Activated CD8-positive, alpha-beta memory T cell treated with anti-CD3 and anti-CD28 coated beads for 24 hours (primary cell): ENCODE measurements at places on chromosomes 16 and 17.

- DNase-seq: no peak
Observed at GRCh38 chr17:39823407-39824054, 40.6 kb downstream of the IKZF3 start.

GRCh38 chr17:49406421-49407061, 8.1 kb downstream of the PHB1 start:
- DNase-seq: no peak

- DNase-seq: peak; percentile 80
Observed at GRCh38 chr17:48541577-48542113, 3.3 kb downstream of the HOXB2 start.

GRCh38 chr16:19008245-19009169, 24.8 kb downstream of the TMC7 start:
- no peak for DNase-seq

- DNase-seq: no peak
Observed at GRCh38 chr16:4209666-4210065, 32.2 kb downstream of the SRL start.

DNA sequence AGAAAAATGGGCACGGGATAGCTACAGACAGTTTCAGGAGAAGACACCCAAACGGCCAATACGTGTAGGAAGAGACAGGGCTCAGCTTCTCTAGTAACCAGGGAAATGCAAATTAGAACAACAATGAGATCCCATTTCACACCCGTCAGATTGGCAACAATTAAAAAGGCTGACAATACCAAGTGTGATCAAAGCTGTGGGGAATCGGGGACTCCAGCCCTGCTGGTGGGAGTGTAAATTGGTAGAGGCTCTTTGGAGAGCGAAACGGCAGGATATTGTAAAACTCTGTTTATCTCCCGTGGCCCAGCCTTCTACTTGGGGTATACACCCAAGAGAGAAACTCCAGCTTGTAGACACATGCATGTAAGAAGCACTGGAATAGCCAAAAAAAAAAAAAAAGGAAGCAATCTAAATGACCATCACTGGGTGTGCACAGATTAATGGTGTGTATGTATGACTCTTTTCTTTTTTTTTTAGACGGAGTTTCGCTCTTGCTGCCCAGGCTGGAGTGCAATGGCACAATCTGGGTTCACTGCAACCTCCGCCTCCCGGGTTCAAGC, 27.5 kb downstream of the MYBBP1A start:
- DNase-seq: no peak

GRCh38 chr16:497258-497657, 30.3 kb upstream of the CAPN15 start:
- no peak for DNase-seq

- DNase-seq: no peak
Observed at GRCh38 chr17:60947100-60947499, 269.4 kb downstream of the BCAS3 start.

- no peak for DNase-seq
Observed at GRCh38 chr16:77549876-77550275, 115.0 kb upstream of the ADAMTS18 start.

- DNase-seq: no peak
Observed at GRCh38 chr16:30892670-30893416, 1.0 kb downstream of the BCL7C start.

- no peak for DNase-seq
Observed at GRCh38 chr17:43679911-43680310, 18.2 kb upstream of the MEOX1 start.

GRCh38 chr17:44766409-44767038, 7.7 kb downstream of the ADAM11 start:
- no peak for DNase-seq

GRCh38 chr17:36474571-36474970, 11.9 kb upstream of the ZNHIT3 start:
- no peak for DNase-seq

GRCh38 chr16:54316095-54316889, 29.7 kb upstream of the IRX3 start:
- no peak for DNase-seq

DNA sequence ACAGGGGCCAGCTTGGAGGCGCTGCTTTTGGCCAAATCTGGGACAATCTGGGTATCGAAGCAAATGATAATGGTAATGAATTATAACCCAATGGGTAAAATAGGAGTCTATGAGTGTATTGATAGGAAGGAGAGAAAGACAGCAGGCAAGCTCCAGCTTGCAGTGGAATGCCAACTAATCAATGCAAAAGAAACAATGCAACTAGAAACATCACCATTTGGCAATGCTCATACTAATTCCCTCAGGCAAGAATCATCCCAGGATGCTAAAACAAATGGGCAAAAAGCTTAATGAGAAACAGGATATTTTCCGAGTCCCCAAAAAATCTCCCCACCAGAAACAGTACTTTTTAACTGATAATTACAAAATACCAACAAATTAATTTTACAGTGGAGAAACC, 64.7 kb downstream of the ADCY9 start:
- no peak for DNase-seq

GRCh38 chr16:79847101-79847500, 246.6 kb upstream of the MAF start:
- no peak for DNase-seq

GRCh38 chr16:10128397-10129258, 53.6 kb downstream of the GRIN2A start:
- DNase-seq: no peak

DNA sequence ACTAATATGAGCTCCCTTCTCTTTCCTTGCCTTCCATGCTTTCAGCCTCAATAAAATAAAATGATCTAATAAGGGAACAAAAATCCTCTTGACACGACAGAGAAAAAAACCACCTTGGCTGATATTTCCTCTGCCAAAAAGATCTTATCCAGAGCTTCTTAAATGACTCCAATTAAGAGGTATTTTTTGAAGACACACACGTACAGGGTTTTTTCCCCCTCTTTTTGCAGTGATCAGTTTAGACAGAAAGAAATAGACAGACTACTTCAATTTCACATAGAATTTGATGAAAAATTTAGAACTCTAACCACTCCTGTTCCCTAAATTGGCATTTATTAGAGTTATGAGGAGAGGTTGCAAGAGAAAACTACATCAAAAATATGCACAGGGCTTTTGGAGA, 217.2 kb upstream of the CDH11 start:
- DNase-seq: no peak

- no peak for DNase-seq
Observed at GRCh38 chr17:74547264-74547663, 1.3 kb upstream of the CD300C start.

DNA sequence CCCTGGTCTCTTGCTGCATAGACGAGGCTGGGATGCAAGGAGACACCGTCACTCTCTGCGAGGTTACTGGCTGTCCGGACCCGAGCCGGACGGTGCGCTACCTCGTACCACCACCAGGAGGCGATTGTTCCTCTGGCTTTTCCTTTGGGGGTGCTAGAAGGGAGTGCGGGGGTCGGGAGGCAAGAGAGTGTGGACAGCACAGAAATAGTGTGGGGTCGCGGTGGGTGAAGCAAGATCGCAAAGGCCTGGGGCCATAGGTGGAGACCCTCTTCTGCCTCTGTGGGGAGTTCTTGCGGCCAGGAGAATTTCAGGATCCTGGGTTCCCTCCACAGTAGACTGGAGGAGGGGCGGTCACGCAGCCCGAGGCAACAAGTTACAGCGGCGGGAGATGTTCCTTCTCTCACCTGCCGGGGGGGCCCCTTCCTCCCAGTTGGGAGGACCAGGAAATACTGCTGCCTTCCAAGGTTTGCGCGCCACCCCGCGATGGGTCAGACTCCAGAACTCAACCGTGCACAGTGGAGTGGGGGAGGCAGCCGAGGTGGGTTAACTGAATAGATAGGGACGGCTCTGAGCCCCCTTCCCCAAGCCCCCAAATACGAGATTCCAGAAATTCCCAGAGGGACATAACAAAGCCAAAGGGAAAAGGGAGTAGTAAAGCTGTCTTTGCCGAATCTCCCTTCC, 6.9 kb downstream of the PHOSPHO1 start:
- peak; percentile 94 for DNase-seq

- no peak for DNase-seq
Observed at GRCh38 chr17:77322514-77323412, 182.0 kb downstream of the SEC14L1 start.

GRCh38 chr17:76390003-76390421, 5.6 kb downstream of the SPHK1 start:
- DNase-seq: no peak

GRCh38 chr17:61459142-61459809, 7.1 kb downstream of the TBX4 start:
- DNase-seq: peak; percentile 17

DNA sequence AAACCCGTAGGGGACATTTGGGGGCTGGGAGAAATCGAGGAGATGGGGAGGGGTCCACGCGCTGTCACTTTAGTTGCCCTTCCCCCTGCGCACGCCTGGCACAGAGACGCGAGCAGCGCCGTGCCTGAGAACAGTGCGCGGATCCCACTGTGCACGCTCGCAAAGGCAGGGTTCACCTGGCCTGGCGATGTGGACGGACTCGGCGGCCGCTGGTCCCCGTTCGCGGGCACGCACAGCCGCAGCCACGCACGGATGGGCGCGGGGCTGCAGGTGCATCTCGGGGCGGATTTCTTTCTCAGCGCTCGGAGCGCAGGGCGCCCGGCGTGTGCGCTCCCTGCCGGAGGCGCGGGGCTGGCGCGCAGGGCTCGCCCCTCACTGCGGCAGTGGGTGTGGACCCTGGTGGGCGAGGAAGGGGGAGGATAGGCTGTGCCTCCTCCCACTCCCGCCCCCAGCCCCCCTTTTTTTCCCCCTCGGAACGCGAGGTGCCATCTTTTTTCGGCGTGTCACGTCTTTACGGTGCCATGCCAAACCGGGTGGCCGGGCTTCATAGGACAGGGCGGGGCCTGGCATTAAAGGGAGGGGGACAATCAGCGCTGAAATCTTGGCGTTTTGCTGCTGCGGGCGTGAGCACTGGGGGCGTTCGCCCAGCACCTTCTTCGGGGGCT, 1.1 kb downstream of the MAPT start:
- DNase-seq: peak; percentile 70

DNA sequence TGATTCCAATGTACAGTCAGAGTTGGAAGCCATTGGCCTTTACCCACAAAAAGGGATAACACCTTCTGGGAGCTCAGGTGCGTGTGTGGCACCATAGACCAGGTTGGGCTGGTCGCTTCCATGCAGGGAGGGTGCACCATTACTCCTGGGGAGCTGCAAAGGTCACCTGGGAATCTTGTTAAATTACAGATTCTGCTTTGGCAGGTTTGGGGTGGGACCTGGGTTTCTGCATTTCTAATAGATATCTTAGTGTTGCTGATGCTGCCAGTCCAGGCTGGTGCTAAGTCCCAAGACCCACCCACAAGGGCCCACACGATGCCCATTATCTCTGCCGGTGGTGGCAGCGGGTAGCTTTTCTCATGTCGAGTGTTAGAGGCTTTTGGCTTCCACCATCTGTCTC, 148.3 kb upstream of the CACNG5 start:
- no peak for DNase-seq

- DNase-seq: no peak
Observed at GRCh38 chr16:72179204-72179970, 7.4 kb upstream of the PMFBP1 start.

GRCh38 chr16:52783616-52784015, 236.7 kb upstream of the TOX3 start:
- DNase-seq: no peak

DNA sequence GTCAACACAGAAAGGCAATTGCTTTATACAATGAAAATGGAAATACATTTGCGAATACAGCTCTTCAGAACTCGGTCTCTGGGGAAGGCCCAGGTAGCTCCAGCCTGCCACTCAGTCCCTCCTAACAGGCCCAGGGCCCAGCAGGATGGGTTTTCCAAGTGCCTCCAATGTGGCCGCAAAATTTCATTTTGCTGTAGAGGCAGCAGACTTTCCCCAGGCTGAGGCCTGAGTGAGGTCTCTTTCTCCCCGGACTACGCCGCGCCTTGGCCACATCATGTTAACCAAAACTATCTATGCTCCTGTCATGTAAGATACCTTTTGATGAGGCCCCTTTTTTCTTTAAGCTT, 606.0 kb upstream of the SALL1 start:
- DNase-seq: no peak

- DNase-seq: no peak
Observed at GRCh38 chr16:30744183-30744582, 4.0 kb upstream of the PHKG2 start.

DNA sequence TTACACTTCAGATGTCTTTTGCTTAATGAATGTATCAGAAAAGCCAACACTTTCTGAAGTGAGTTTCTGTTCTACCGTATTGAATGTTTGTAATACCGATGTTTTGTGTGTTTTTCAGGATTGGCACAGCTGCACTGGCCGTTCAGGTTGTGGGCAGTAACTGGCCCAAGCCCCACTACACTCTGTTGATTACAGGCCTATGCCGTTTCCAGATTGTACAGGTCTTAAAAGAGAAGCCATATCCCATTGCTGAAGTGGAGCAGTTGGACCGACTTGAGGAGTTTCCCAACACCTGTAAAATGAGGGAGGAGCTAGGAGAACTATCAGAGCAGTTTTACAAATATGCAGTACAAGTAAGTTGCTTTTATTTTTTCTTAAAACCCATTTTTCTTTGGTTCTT, 4.7 kb upstream of the ABCC11 start:
- no peak for DNase-seq

DNA sequence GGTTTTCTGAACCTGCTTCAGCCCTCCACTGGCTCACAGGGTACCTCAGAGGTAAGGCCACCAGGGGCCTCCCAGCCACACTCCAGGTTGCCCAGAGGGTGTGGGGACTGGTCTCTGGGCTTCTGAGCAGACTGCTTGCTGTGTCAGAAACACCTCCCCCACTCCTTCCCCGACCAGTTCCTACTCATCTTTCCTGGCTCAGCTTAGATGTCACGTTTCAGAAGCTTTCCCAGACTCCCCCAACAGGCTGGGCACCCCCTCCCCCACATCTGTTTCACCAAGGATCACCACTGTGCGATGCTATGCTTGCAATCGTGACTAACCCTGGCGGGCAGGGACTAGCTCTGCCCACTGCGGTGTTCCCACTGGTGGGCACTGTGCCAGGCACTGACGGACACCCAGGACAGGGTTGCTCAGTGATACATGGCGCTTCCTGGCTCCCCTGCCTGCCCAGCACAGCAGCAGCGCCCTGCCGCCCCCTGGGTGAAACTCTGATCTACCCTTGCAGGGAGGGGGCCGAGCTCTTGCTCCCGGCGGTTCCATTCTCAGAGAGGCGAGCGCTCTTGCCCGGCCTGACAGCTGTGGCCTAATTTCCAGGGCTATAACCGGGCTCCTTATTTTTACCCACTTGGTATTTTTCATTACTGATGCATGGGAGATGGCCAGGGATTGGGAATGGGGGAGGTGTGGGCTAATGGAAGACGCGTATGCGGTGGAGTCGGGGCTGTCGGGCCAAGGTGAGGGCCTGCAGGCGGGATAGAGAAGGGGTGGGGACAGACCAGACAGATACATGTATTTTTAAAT, 29.4 kb upstream of the MTSS2 start:
- DNase-seq: no peak

GRCh38 chr17:43840814-43841213, 6.2 kb upstream of the CD300LG start:
- DNase-seq: no peak
